ENCODE measurements at places on chromosomes 12 and 14. TPM values are rescaled to one million over a fixed set of nuclear protein-coding genes. Genes with fewer than 3 reads are reported as not detected.

Gene TMEM132C
- 2.0 TPM for total RNA-seq

DNA sequence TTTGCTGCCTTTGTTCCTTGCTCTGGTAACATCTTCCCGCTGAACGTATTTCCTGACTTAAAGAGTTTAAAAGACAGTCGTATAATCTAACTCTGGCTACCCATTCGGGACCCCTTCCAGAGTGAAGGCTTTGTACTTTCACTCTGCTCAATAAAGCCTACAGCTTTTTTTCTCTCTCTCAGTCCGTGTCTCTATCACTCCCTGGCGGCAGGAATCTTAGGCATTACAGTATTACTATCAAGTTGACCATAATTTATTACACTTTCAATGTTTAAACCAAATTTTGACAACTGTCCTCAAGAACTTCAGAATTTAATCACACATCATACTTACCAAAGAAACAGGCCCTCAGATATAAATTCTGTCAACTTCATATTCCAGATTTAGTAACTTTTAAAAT, 967.9 kb downstream of the FSCB start:
- no peak for DNase-seq

Gene MYBPC1
- total RNA-seq = 0.55 TPM

Gene PNMA1
- total RNA-seq = 36.4 TPM

- DNase-seq = peak; percentile 2
Observed at GRCh38 chr12:120941846-120942405, 36.4 kb upstream of the HNF1A start.

GRCh38 chr14:103472939-103473338, 49.7 kb downstream of the CKB start:
- DNase-seq = no peak

DNA sequence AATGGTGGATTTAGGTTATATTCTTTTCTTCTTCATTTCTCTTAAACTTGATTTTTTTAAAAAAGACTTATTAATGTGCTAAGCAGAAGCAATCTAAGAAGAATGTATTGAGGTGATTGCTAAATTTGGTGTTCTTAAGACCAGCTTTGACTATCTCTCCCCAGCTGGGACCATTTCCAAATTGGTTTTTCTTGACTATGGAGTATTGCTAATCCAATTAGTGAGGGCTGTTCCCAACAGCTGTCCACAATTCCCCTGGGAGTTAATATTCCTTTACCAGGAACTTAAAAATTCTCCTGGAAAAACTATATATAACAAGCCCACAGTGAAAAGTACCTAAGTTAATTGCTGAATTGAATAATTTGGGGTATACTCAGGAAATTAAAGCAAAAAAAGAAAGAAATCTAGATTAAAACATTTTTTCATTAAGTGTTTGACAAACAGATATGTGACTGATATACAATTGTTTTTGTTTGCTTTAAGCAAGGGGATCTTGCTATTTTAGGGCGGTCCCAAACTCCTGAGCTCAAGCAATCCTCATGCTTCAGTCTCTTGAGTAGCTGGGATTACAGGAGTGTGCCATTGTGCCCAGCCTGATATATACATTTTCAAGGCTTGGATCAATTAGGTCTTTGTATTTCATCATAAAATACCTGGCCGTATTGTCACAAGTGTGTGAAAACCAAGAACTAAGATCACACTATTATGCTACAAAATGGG, 105.0 kb downstream of the FAR2 start:
- DNase-seq = no peak

DNA sequence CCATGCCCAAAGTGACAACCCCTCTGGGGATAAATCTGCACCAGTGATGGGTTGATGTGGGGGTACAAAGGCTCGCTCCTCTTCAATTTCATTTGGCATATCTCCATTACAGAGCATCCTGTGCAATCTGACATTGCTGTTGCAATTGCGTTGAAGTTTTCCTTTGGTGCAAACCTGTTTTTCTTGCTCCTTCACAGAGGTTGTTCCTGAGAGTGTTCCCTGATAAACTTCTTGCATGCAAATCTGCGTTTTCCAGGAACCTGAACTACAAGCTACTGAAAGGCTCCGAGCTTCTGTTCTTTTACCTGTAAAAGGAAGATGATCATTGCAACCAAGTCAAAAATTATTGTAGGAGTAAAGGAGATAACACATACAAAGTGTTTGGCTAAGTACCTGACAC, 26.1 kb downstream of the SERPINA11 start:
- DNase-seq = no peak

Gene ITGB7
- total RNA-seq = 1.2 TPM

Gene ENDOU
- not detected for total RNA-seq

DNA sequence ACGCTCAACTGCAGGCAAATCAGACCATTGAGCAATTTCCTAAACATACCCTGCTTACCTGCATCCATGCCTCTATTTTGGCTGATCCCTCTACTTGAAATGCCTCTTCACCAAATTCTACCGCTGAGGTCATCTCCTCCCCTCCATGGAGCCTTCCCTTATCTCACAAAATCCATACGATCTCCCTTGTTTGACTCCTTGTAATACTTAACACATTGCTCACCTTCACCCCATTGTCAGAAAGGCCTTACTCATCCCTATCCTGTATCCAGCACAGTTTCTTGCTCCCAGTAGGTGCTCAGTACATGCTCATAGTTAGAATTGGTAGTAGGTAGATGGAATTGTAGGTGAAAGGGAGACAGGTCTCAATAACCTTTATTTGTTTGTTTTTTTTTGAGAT, 5.4 kb downstream of the DDN start:
- DNase-seq = no peak

Gene BEST3
- total RNA-seq = not detected
